ENCODE measurements at places on chromosomes 4 and X. TPM values are rescaled to one million over a fixed set of nuclear protein-coding genes. Genes with fewer than 3 reads are reported as not detected.

The SMR3B gene
- not detected for total RNA-seq

The FGFR3 gene
- total RNA-seq = 120 TPM

The CT45A5 gene
- total RNA-seq = not detected

The VGLL1 gene
- 6.8 TPM for total RNA-seq

The SCFD2 gene
- total RNA-seq = 12.8 TPM

The VEGFD gene
- 0.07 TPM for total RNA-seq

The OTUD6A gene
- not detected for total RNA-seq

The EXOC1L gene
- not detected for total RNA-seq

The USP17L19 gene
- total RNA-seq = not detected

The CXCL13 gene
- total RNA-seq = 0.14 TPM

The GC gene
- total RNA-seq = not detected

The TRPC3 gene
- total RNA-seq = not detected

The GAGE12H gene
- total RNA-seq = not detected

The MAGEA8 gene
- total RNA-seq = not detected

The MGAT4D gene
- not detected for total RNA-seq

The CXorf65 gene
- not detected for total RNA-seq

The STARD8 gene
- not detected for total RNA-seq

The HS3ST1 gene
- 10.1 TPM for total RNA-seq

The ARHGAP36 gene
- total RNA-seq = not detected

The ASB9 gene
- 2.6 TPM for total RNA-seq

The GSPT2 gene
- total RNA-seq = 2.0 TPM

The FGF13 gene
- not detected for total RNA-seq

The PCDH7 gene
- 13.0 TPM for total RNA-seq

The CLNK gene
- not detected for total RNA-seq

The DBET gene
- total RNA-seq = not detected

The NLGN4X gene
- not detected for total RNA-seq

The PPBP gene
- 3.9 TPM for total RNA-seq

The UFSP2 gene
- 33.5 TPM for total RNA-seq

The WNK3 gene
- 0.92 TPM for total RNA-seq

The GDPD2 gene
- total RNA-seq = 0.19 TPM

The ENAM gene
- not detected for total RNA-seq

The MAP7D3 gene
- 9.0 TPM for total RNA-seq

The TMPRSS11D gene
- 1.9 TPM for total RNA-seq

The PNMA6F gene
- not detected for total RNA-seq

The BEND4 gene
- total RNA-seq = not detected

The IL15 gene
- not detected for total RNA-seq

The UGDH gene
- 47.3 TPM for total RNA-seq

The ATP1B4 gene
- not detected for total RNA-seq

The ZDHHC9 gene
- 11.2 TPM for total RNA-seq

The ZDHHC15 gene
- not detected for total RNA-seq

The MFAP3L gene
- total RNA-seq = 2.0 TPM

The STBD1 gene
- 2.1 TPM for total RNA-seq

The ARSD gene
- total RNA-seq = 10.6 TPM

The DAPP1 gene
- 27.7 TPM for total RNA-seq

The SLC6A14 gene
- total RNA-seq = 37.3 TPM

The ATP8A1 gene
- total RNA-seq = 0.74 TPM

The TMPRSS11A gene
- total RNA-seq = 1.4 TPM

The MAGEC3 gene
- not detected for total RNA-seq

The AWAT2 gene
- total RNA-seq = not detected

The CTAG1A gene
- not detected for total RNA-seq

The DDX53 gene
- not detected for total RNA-seq

The F9 gene
- not detected for total RNA-seq

The GUCY2F gene
- total RNA-seq = not detected
